ENCODE measurements at places on chromosomes 6 and 20.

DNA sequence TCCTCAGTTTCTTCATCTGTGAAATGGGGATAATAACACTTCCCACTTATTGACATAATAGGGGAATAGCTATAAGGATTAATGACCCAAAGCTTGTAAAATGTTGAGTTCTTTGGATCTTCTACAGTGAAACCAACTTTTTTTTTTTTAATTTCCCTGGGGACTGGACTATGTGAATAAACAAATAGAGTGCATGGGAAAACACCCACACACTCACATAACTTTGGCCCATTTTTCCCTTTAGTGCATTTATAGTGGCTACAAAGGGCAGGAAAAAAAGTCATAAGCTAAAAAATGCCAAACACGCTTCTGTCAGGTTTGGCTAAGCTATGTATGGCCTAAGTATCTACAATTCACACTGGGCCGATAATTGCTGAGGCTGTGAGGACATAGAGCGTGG, 406.2 kb upstream of the JAG1 start:
- DNase-seq, result no peak

- no peak for DNase-seq
Measured at GRCh38 chr20:48283470-48284110, 498.3 kb upstream of the SULF2 start.

DNA sequence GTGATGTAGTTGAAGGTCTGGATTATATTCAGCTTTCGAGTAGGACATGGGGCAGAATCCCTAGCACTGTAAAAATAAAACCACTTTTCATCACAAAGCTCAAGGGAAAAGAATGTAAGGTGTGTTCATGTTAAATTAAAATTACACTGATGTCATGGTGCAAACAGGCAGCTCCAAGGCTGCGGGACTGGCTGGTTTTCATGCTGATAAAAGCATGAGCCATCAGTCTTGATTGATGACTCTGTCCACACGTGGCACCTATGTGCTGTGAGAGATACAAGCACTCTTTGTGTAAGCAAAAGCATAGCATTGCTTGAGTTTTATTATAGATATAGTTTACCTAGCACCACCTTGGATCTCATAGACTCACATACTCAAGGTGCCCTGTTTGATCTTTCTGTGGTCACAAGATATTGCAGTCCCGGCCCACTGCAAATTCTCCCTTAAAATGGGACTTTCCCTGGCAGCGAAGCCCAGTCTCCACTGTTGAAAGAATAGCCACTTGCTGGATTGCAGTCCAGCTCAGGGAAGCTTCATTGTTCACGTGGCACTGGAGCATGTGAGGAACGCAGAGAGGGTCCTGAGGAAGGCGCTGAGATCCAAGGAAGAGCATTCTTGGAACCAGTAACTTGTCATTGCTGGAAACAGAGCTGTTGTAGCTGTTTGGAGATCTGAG, 90.6 kb downstream of the TIAM2 start:
- DNase-seq, result no peak

GRCh38 chr20:50788045-50788991, 6.5 kb upstream of the BCAS4 start:
- DNase-seq, result no peak

DNA sequence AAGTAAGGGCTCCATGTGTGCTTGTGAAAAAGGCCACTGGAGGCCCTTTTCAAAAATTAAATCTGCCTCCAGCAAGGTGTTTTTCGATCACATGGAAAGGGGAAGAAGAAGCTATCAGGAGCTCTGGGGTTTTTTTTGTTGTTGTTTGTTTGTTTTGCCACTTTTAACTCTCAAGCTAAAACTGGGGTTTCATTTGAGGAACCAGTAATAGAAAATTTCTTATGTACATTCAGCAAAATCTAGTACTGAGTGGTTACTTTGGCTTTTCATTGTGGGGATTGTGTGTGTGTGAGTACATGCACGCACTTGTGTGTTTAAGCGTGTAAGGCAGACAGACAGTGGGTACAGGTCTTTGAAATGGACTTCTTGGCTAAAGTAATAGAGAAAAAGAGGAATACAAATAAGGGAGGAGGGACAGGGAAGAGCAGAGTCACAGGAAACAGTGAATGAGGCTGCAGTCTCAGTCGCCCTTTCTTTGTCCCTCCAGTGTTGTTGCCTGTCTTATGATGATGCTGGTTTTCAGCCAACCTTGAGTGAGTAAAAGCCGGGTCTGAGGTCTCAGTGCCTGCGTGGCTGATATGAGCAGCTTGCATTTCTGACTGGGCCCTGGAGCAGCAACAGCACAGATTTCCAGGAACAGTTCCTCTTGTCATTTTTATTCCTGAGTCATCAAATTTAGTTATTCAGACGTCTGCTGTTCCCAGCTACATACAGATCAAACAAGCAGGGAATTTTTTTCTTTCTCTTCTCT, 26.2 kb downstream of the SLC16A10 start:
- no peak for DNase-seq

DNA sequence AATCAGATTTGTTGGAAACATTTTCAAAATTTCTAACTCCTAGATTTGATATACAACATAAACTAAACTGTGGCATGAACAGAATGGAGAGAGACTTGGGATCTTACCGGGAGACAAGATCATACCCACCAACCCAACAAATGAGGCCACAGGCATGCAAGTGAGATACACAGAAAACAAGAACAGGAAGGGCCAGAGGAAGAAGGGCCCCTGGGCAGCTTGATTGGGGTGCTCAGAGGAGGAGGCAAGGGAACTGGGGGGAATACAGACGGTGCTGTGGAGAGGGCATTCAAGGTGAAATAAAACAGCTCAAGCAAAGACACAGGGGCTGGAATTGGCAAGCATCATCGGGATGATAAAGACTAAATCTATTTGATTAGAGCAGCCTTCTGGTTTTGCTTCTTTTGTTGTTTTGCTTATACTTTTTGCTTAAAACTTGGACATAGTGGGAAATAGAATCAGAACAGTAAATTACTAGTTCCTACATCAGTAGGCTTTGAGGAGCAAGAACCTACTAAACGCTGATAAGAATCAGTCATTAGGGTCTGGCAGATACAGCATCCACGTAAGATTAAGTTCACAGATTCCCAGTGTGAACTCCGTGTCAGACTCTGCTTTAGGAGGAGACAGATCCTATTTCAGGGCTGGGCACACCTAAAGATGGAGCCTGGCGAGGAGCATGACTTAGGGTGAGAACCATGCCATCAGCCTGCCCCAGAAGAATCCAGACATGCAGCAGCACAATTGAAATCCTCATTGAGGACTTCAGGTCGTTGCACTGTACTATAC, 3.5 kb upstream of the RAMACL start:
- no peak for DNase-seq

GRCh38 chr20:10376270-10377075, 57.5 kb downstream of the MKKS start:
- DNase-seq, result no peak

GRCh38 chr20:47860049-47860830, 75.0 kb upstream of the SULF2 start:
- no peak for DNase-seq

DNA sequence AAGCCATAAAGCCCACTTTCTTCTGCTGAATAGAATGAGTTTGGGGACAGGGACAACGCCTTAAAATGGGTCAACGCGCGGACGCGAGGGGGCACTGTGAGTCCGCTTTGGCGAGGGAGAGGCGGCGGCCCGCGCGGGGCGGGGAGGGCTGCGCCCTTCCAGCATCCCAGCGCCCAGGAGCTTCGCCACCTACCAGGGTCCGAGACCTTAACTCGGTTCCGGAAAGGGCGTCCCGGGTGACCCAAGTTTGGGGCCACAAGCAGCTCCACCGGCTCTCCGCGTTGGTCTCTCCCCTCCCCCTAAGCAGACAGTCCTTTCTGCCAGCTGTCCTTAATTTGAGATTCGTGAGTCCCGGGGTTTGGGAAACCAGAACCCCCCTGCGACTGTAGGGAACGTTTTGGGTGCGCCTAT, 1.8 kb upstream of the SAMD5 start:
- DNase-seq, result no peak

- DNase-seq, result no peak
Measured at GRCh38 chr20:12203981-12204380, 286.3 kb downstream of the BTBD3 start.

DNA sequence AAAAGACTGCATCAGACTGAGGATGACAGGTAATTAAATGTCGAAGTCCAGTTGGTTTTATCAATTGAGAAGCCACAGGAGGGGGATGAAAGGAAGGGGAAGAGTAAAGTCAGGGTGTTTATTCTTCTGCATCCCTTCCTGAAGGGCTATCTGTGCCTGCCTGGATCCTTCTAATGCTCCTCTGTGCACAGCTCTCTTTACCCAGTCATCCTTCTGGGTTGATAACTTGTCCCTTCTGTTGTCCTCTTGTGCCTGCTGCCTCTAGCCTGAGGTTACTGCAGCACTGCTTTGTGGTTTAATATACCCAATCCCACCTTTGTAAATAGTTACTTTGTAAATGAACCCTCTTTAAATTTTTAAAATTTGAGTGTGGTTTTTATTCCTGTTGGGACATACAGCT, 1127.3 kb downstream of the EPHA7 start:
- DNase-seq, result no peak

GRCh38 chr6:21375151-21376116, 218.1 kb upstream of the SOX4 start:
- DNase-seq, result no peak

GRCh38 chr6:166259296-166259977, 48.8 kb downstream of the PRR18 start:
- DNase-seq, result no peak

DNA sequence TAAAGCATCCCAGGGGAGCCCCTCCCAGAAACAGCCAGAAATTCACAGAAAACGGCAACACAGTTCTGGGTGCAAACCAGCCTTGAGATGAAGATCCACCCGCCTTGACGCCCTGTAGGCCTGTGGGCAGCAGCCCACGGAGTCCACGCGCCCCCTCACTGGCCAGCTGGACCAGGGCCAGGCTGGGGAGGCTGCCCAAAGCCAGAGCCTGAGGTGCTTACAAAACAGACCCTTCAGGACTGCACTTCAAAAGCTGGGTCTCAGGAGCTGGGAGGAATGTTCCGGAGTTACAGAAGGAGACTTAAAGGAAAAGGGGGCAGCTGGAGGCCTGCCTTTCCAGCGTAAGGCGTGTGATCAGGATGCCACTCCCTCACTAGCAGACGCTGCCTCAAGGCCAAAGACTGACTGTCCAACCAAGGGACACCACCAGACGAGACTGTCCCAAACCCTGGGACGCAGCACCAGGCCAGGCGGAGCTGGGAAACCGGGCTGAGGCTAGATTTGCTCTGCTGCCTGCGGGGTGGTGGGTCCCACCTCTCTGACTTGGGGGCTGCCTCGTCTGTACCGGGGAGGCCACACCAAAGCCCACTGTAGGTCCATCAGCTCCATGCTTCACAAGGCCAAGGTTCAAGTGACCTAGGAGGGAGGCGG, 48.1 kb downstream of the RRBP1 start:
- DNase-seq, result no peak

GRCh38 chr6:122730775-122731386, 48.6 kb upstream of the FABP7 start:
- DNase-seq, result no peak

DNA sequence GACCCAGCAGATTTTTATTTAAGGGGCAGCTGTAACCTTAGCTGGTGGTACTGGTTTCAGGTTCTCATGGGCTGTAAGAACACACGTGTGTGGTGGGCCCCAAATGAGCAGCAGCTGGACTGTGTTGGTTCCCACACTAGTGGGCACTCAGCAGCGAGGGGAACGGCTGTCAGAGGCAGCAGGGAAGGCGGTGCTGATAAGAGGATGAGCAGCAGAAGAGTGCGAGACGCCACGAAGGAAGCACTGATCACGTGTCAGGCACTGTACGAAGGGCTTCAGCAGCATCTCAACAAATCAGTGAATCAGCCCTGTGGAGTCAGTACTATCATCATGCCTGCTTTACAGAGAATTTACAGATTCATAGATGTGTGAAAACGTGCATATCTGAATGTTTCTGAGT, 41.0 kb upstream of the EMILIN3 start:
- DNase-seq, result no peak

- no peak for DNase-seq
Measured at GRCh38 chr6:7784706-7785105, 58.8 kb downstream of the BMP6 start.

- DNase-seq, result no peak
Measured at GRCh38 chr6:170047823-170048222, 243.1 kb downstream of the DLL1 start.

DNA sequence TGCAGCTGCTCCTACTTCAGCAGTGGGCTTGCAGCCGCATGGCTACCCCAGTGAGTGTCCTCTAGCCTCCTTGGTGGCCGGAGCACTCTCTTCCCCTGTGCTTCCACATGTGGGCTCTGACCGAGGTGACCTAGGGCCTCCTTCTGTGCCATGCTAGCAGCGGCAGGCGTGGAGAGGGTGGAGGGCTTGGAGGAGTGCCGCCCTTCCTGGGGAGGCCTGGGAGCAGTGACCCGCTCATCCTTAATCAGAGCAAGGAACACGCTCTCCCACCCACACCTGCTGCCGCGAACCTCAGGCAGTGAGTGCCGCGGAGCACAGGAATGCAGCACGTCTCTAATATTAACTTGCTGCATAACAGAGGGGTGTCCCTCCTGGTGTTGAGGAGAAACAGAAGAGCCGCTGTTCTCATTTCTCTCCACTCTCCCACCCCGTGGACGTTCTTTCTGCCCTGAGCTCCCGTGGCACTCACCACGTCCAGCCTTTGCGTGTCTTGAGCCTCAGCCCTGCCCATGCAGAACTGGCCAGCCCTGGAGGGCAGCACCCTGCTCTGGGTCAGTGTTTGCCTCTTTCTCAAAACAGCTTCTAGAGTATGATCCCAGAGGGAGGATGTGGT, 31.9 kb downstream of the DUSP22 start:
- DNase-seq, result no peak

GRCh38 chr6:35573495-35574110, 60.9 kb upstream of the TULP1 start:
- DNase-seq, result no peak

DNA sequence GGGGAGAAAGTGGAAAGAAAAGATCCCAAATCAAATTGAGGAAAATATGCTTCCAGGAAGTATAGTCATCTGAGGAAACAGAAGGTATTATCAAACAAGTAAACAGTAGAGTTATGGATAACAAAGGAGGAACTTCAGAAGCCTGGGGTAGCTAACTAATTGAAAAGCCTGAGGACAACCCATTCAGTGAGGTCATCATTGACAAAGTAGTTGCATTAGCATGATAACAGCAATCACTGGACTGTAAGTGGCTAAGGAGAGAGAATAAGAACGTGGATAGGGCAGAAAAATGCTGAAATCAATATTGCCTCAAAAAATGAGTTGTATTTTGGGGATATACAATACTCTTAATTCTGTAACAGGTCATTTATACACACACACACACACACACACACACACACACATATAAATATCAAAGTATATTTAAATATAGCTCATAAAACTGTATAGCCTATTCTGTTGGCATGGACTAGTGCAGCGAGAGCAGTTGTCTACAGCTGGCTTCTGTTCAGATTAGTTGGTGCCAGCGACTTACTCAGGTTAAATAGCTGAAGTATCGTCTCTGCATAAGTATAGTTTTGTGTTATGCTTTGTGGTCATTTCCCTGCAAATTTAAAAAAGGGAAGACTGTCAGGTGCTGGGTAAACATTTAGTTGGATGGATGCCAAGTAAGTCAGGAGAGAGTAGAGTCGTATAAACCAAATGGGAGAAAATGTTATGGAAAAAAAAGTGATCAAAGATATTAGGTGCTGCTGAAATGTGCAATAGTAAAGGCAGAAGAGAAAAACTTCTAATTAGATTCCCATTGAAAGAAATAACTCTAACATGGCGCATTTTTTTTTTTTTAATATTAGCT, 33.8 kb upstream of the CTAGE9 start:
- DNase-seq, result no peak

Measured in stimulated activated CD8-positive, alpha-beta memory T cell treated with anti-CD3 and anti-CD28 coated beads, Interleukin-4, amount 100 ng/mL, for 1 hour (primary cell).